ENCODE measurements at places on chromosomes 7 and 10.
A peak's percentile ranks its signal among the peaks of the same experiment; 100 is the strongest.

- no peak for DNase-seq
Observed at GRCh38 chr7:130207642-130208041, at the start of gene SSMEM1. Gene SSMEM1 (plus strand): TSS chr7:130207860. CDS start chr7:130207911, 51 bp downstream.

- no peak for DNase-seq
Observed at GRCh38 chr7:84780158-84781124, 406.4 kb downstream of the SEMA3D start.

- peak; percentile 35 for DNase-seq
Observed at GRCh38 chr7:81469869-81470723, 299.8 kb downstream of the HGF start.

GRCh38 chr10:119025336-119025735, 4.2 kb upstream of the NANOS1 start:
- no peak for DNase-seq

- no peak for DNase-seq
Observed at GRCh38 chr10:34343764-34344163, 471.3 kb downstream of the PARD3 start.

All from iPS DF 6.9 (cell line).